ENCODE measurements at places on chromosomes 16 and 17. TPM values are rescaled to one million over a fixed set of nuclear protein-coding genes. Genes with fewer than 3 reads are reported as not detected.

- no peak for DNase-seq
Observed at GRCh38 chr17:74527756-74528155, 3.5 kb downstream of the CD300LB start.

- DNase-seq: no peak
Observed at GRCh38 chr17:5210614-5211252, 19.1 kb upstream of the ZNF594 start.

DNA sequence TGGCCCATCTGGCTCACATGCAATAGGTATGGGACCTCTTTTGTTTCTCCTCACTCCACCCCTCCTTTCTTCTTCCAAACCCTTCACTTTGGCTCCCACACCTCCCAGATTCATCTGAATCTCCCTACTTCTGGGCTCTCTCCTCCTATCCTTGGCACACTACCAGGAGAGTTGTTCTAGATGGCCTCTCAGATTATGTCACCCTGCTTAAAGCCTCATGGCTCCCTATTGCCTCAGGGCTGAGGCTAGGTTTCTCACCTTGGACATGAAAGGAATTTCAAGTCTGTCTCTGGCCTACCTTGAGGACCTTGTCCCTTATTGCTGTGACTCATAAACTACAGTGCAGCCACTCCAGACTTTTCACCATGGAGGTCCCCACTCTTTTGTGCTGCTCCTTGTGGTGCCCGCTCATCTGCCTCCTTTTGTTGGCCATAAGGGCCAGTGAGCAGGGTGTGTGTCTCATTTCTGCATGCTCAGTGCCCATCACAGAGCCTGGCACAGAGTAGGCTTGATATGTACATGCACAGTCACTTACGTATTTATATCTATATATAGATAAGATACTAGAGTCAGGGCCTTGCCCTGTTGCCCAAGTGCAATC, 1.0 kb upstream of the MFAP4 start:
- no peak for DNase-seq

DNA sequence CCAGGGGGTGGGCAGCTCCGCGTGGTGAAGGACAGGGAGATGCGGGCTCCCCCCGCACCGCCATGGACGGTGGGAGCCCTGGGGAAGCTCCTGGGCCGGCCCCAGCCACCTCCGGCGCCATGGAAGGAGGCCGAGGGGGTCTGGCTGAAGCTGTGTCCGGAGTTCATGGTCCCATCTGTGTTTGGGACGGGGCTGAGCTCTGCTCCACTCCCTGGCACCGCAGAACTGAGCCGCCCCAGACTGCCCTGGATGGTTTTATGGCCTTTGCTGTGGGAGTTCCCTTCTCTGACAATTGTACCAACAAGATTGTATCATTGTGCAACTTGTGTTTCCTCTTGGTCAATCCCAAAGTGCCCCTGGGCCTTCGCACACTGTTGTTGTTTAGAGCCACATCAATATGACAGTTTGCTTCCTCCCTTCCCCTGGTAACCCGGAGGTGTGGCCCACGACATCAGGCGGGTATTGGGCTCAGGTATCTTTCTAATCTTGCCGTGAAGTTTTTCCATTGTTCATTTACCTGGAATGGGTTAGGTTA, 942 bp downstream of the KRT23 start:
- DNase-seq: no peak

DNA sequence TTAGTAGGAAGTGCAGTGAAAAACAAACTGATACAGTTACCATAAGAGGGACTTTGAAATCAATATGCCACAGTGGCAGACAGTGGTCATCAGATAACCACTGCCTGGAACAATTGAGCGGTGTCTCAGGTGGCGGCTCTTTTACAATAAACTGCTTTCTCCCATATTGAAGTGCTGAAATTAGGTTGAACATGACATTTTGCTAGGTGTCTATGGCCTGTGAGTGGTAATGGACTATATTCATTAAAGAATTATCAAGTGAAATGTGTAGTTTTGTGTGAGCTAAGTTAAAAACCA, 214.7 kb downstream of the RPTOR start:
- DNase-seq: peak; percentile 4

DNA sequence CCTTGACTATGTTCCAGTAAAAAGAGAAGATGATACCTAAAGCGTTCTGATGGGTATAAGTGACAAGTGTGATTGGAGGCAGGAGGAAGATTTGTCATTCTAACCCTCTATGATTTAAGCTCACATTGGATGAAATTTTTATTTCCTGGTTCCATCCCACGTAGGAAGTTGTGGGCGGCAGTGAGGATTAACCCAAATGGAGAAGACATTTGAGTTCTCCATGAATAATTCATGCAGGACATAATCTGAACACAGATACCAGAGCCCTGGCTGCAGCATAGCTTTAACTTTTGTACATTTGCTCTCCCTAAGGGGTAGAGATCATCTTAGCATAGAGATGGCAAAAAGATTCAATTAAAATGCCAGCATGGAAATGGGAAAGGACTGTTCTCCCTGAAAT, 146.3 kb downstream of the SLC39A11 start:
- no peak for DNase-seq

GRCh38 chr17:45869676-45870341, 24.5 kb upstream of the MAPT start:
- peak; percentile 3 for DNase-seq

DNA sequence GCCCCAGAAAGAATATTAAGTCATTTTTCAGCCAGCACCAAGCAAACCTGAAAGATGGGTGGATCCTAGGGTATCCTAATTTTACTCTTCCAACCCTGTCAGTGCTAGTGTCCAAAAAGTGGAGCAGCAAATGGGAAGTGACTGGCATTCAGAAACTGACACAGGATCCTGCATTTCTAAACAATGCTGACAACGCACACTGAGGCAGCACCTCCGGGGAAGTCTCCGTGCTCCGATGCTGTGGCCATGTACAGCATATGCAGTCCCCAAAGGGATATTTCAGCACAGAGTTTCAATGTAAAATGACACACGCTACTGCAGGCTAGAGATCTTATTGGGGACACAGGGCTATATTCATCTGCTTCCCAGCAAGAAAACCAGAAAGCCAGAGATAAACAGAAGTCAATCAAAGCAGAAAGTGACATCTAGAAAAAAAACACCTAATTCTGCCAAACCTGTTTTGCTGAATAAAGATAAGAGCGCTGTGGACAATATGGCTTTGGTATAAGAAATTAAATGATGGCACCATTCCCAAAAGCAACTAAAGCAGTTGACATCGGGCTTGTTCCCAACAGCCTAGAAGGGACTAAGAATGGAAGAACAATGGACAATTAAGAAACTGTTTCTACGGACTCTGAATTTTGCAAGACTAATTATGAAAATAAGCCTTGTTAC, 17.3 kb downstream of the XYLT1 start:
- no peak for DNase-seq

Gene ZNF174
- polyA plus RNA-seq: 10.9 TPM

DNA sequence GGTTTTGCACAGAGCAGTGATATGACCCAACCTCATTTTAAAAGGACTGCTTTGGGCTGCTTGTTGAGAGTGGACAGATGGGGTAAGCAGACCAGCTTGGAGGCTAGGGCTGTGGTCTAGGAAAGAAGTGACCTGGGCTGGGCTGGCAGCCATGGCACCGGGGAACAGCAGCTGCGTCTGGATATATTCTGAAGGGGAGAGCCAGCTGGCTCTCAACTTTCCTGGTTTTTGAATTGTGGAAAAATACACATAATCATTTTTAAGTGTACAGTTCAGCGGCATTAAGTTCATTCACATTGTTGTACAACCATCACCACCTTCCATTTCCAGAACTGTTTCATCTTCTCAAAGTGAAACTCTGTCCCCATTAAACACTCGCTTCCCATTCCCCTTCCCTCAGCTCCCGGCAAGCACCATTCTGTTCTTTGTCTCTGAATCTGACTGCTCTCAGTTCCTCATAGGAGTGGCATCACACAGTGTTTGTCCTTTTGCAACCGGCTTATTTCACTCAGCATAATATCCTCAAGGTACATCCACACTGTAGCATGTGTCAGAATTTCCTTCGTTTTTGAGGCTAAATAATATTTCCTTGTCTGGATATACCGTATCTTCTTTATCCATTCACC, 113.2 kb downstream of the SPECC1 start:
- no peak for DNase-seq

Gene KRT12
- not detected for polyA plus RNA-seq

DNA sequence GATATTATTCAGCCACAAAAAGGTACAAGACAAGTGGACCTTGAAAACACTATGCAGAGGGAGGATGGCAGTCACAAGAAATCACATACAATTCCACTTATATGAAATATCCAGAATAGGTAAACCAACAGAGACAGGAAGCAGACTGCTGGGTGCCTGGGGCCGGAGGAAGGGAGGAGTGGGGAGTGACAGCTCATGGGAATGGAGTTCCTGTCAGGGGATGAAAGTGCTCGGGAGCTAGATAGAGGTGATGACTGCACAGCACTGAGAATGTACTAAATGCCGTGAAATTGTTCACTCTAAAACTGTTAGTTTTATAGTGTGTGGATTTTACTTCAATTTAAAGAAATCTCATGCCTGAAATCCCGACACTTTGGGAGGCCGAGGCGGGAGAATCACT, 74.2 kb upstream of the MED9 start:
- no peak for DNase-seq

Gene CCL4
- 3.9 TPM for polyA plus RNA-seq

GRCh38 chr16:21279501-21279900, 1.4 kb upstream of the CRYM start:
- no peak for DNase-seq

- no peak for DNase-seq
Observed at GRCh38 chr17:29131814-29132682, 48.1 kb downstream of the MYO18A start.

Gene MYH2
- polyA plus RNA-seq: not detected

DNA sequence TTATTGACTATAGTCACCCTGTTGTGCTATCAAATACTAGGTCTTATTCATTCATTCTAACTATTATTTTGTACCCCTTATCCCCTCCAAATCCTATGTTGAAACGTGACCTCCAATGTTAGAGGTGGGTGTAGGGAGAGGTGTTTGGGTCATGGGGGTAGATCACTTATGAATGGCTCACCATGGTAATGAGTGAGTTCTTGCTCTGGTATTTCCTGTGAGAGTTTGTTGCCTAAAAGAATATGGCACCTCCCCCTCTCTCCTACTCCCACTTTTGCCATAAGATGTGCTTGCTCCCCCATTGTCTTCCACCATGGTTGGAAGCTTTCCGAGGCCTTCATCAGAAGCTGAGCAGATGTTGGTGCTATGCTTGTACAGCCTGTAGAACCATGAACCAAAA, 59.3 kb upstream of the BRD7 start:
- no peak for DNase-seq

Gene CCL13
- polyA plus RNA-seq: not detected

DNA sequence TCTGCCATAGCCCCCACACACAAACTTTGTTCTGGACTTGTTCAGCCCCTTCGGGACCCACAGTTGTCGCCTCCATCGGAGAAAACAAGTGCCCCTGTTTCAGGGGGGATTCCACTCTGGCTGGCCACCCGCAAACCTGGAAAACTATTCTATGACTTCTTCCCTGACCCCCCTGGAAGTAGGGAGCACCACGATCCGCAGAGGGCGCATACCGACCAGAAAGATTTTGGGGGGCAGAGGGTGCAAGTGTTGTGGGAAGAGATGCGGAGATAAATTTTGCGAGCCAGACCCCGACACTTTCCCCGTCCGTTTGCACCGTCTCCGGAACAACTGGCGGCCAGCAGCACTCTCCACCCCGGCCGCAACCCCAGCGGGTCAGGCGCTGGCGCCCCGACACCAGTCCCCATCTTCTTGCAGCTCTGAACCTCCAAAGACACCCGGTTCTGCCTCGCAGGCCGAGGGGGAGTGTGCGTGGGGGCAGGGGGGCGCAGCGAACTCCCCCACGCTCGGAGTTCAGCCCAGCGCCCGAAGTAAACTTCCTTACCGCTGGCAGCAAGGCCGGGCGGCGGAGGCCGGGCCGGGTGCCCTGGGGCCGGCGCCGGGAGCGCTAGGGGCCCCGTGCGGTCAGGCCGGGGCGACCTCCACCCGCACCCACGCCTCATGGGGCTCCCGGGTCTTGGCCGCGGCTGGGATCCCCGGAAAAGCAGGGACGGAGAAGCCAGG, 744 bp downstream of the SALL1 start:
- no peak for DNase-seq

DNA sequence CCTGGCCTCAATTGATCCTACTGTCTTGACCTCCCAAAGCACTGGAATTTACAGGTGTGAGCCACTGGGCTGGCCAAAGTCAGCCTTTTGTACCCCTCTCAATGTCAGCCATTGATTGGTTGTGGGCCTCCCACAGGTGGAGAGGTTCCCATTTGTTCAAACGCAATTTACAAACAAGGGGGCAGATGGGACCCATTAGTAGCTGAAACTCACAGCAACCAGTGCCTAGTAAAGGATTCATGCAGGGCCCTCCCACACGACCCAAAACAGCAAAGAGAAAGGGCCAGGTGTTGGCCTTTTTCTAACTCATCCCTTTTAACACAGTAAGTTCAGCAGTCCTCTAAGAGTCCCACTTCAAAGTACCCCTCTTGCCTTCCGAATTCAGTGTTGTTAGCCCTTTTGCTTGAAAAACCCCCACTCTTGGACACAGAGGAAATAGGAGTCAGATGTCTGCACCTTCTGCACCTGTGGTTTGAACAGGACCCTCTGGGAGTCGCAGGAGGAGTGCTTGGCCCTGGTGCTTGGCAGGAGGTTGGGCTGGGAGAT, 89.2 kb downstream of the PITPNC1 start:
- no peak for DNase-seq

DNA sequence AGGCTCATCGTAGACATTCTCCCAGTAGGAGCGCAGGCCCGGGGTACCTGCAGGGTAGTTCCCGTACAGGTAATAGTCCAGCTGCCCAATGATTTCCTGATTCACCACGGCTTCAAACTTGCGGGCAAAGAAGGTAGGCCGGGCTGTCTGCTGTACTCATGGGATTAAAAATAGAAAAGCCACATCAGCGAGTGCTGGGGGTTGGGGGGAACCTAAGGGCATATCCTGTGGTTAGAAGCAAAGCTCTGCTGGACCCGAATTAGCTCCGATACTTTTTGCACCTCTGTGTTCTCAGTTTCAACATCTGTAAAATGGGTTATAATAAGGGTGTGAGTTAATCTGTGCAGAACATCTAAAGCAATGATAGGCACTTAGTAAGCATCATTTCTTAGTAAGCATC, 336.2 kb downstream of the XYLT1 start:
- DNase-seq: no peak

Gene CRYBA1
- not detected for polyA plus RNA-seq

Gene ADAM11
- 0.24 TPM for polyA plus RNA-seq

Gene PPY
- polyA plus RNA-seq: not detected

Measured in kidney (tissue), 22 donors.